A549 (cell line): ENCODE measurements at places on chromosomes 3 and 15.
A peak's percentile ranks its signal among the peaks of the same experiment; 100 is the strongest.

DNA sequence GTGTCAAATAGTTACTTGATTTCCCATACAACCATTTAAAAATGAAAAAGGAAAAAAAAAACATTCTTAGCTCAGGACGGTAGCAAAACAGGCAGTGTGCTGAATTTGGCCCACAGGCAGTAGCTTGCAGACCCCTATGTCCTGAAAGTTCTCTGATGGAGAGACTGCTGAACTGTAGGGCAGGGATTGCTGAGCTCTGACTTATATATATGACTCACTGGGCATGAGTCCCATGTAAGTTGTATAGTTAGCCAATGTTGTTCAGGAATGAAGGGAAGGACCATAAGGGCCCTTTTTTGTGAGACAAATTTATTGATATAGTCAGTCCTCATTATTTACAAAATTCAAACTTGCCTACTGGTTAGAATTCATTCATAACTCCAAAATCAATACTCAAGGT is 36.9 kb upstream of the FRMD4B start:
- DNase-seq, result no peak

GRCh38 chr3:59339818-59340217 is 290.0 kb upstream of the CFAP20DC start:
- no peak for DNase-seq

- DNase-seq, result no peak
Measured at GRCh38 chr3:32322311-32322710, 69.3 kb upstream of the CMTM7 start.

GRCh38 chr3:50627407-50628051 is 10.6 kb downstream of the MAPKAPK3 start:
- peak; percentile 56 for DNase-seq

- DNase-seq, result no peak
Measured at GRCh38 chr3:167742338-167742737, 6.8 kb downstream of the SERPINI1 start.

GRCh38 chr3:125684199-125684598 is 88.9 kb upstream of the OSBPL11 start:
- DNase-seq, result peak; percentile 3

- DNase-seq, result no peak
Measured at GRCh38 chr3:133512416-133513089, 60.9 kb upstream of the CDV3 start.

GRCh38 chr15:84600331-84600686 is 500 bp upstream of the ZSCAN2 start:
- DNase-seq, result peak; percentile 92

GRCh38 chr3:36904641-36905040 is 40.2 kb downstream of the TRANK1 start:
- peak; percentile 37 for DNase-seq

GRCh38 chr15:84839714-84840113 is 22.6 kb downstream of the ALPK3 start:
- DNase-seq, result no peak
